T follicular helper cell (primary cell): ENCODE measurements at places on chromosomes 3 and 15.
A peak's percentile ranks its signal among the peaks of the same experiment; 100 is the strongest.

DNA sequence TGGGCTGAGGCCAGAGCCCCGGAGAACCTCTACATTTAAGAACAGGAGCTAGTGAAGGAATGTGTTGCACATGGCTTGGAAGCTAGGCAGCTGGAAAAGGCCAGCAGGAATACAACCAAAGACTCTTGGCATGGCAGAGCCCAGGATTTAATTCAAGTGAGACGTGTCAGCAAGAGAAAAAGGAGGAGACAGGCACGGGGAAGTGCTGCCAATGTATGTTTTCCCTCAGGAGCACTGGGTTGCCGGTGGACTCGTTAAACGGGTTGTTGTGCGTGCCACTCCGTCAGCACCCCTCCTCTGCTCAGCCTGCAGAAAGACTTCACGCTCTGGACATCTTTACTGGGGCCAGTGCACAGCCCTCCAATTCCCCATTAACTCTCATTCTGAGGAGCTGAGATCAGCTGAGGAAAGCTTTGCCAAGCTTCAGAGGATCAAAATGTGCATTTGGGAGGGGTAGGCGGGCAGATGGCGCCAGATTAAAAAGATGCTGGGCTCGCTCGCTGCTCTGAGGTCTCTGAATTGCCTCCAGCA is 103.7 kb downstream of the PDZRN3 start:
- DNase-seq = no peak

DNA sequence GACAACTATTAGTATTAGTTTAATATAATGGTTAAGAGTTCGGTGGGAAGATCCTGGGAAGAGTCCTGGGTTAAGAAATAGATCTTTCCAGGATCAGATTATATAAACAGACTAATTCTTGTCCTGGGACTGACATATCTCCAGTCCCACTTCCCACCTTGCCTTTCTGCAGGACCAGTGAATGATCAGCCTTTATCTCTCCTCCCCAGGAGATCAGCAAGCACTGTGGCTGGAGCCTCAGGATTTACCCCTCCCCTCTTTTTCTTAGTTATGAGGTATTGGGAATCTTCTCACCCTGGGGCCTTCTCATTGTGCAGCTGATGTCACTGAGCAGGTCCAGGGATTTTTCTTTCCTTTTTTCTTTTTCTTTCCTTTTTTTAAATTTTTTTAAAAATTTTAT is 135.7 kb upstream of the UMPS start:
- no peak for DNase-seq

GRCh38 chr3:195078891-195079440 is 192.0 kb downstream of the XXYLT1 start:
- no peak for DNase-seq

DNA sequence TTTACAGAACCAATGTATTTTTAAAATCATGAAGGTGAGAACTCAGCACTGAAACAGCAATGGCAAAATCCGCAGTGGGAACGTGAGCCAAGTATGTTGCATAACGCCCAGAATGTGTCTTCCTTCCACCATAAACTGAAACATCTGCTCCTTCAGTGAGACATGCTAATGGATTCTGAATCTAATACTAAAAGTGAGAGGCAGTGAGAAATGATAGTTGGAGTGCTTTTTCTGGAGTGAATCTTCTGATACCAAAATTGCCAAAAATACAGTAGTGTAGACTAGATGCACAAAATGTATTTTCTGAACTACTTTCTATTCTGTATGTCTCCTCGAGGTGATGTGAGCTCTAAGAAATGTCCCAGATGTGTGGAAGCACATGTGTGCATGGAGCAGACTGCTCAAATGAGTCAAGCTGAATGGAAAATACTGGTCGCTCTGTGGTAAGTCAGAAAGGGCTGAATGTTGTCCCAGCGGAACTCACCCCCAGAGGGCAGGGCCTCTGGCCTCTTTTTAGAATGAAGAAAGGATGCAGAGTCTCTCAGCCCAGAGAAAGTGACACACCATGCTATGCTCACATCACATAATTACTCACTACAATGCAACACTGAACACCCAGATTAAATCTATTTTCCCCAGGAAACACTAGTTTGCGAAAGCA is 73.0 kb downstream of the ATP10A start:
- DNase-seq = no peak

DNA sequence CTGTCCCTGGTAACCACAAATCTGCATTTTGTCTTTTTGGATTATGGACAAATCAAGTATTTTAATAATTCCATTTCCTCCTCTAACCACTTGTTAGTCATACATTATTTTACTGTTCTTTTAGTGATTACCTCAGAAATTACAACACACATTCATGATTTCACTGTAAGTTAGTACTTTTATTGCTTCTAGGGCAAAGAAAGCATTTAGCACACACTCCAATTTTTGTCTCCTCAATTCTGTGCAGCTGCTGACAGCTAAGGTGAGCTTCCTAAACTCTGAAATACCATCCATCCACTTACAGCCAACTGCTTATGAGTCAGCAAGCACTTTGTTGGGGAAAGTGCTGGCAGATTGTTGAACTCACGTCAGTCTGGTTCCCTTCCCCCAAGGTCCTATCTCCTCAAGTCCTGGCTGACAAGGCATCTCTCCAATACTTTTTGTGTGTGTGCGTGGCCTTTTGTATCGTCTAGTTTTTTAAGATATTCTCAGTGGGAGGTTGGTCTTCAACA is 49.4 kb upstream of the TNFAIP8L3 start:
- no peak for DNase-seq

DNA sequence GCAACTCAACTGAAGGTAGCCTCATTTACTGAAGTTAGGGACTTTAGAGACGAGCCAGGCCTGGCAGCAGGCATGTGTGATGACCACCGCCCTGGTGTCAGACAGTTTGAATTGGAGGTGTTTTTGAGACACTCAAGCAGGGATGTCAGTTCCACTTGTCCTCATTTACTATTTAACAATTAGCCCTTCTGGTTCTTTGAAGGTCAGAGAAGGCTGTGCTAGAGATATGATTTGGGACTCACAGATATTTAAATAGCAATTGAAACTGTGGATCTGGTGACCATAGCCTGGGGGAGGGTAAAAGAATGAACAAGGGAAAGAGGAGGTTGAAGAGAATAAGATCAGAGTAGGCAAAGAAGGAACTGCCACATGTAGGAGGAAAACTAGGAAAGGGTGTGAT is 74.6 kb downstream of the REC114 start:
- no peak for DNase-seq

DNA sequence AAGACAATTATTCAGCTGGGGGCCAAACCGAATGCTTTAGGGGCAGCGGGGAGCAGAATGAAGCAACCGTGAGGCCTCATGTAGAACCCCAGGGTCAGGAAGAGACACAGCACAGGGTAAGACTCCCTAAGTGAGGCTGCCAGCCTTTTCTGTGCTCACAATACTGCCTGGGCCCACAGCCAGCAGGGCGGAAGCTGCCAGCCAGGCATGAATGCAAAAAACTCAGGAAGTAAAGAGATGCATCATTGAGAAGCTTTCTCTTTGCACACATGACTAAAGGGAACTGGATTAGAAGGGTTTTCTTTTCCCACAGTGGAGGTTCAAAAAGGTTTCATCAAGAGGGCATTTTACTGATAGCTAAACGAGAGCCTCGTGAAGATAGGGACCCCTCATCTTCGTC is 33.3 kb downstream of the CA12 start:
- no peak for DNase-seq

DNA sequence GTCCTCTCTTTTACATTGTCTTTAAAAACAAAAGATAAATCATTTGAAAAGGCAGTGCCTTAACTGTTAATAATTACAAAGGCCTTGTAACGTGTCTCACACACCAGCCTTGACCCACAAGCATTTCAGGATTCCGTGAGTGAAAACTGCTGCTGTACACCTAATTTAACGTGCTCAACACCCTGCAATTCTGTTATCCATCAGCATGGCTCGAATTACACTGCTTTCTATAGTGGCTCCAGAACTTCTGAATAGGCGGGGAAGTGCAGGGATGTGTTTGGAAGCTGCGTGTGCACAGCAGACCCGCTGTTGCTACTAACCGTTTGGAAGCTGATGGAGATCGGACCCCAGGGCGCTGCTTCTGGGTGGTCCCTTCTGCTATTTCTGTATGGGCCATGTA is 9.9 kb upstream of the ETFA start:
- DNase-seq = no peak

DNA sequence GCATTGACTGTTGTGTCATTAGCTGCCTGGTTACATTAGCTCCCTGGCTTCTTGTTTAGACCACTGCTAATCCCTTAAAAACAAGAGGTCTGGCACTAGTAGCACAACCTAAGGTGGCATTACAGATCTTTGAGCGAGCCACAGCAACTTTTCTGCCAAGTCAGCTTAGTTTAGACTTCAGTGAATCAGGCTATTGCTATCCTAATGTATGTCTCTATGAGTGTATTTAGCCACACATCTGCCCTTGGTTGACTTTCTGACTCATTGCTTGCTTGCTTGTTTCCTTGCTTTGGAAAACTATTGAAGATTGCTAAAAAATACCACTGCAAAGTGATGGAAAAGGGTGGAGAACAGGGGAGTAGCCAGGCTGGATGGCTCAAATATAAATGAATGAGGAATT is 50.2 kb downstream of the CHP1 start:
- no peak for DNase-seq

- no peak for DNase-seq
Measured at GRCh38 chr15:38588672-38589071, 24.1 kb upstream of the RASGRP1 start.

GRCh38 chr3:126544596-126545281 is 14.0 kb downstream of the C3orf22 start:
- DNase-seq = no peak

GRCh38 chr3:78745847-78746246 is 1022.0 kb downstream of the ROBO1 start:
- no peak for DNase-seq

DNA sequence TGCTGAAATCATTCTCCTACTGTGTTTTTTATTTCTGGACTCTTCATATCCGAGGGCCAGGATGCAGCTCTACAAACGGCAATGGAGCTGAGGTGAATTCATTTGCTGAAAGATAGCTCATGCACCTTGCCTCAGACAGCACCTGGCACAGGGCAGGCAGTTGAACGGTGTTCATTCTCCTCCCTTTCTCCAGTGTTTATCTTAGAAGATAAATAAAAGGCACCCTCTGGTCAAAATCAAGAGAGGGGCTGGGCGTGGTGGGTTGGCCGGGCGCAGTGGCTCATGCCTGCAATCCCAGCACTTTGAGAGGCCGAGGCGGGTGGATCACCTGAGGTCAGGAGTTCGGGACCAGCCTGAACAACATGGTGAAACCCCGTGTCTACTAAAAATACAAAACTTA is 79.3 kb upstream of the LMOD3 start:
- DNase-seq = no peak

DNA sequence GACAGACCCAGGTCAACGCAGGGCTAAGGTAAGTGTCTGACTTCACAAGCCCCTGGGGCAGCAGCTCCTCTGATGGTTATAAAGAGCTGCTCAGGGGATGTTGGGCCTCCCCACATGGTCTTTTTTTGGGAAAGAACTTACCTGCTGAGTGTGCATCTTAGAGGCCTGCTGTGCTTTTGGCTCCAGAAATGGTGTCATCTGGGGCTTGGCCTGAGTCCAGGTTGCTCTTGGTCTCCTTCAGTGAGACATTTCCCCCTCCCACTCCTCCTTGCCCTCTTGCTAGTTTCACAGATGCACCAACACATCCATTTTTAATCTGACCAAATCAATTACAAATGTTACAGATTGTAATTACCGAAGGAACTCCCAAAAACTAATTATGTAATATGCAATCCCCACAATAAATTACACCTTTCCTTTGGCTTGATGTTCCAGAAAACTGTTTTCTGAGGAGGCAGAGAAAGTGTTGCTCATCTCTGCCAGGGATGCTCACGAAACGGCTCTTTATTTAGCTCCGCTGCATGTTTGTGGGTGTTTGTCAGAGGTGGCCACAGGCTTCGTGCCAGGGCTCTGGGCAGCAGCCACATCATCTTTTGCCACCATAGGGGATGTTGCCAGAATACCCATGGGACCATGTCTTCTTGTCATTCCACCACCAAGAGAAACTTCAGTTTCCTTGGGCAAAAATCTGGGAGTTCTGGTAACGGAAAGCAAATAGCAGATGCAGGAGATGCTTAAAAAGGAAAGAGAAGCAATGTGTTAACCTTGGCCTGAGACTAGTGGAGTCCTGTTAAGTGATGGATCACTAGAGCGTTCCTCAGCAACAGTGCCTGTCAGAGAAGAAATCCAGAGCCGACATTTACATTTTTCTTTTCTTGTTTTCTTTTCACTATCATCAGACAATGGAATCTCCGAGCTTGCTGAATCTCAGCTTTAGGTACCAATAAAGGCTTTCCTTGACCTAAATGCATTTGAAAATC is 799.9 kb downstream of the AGBL1 start:
- no peak for DNase-seq

- DNase-seq = no peak
Measured at GRCh38 chr3:23330568-23330967, 127.4 kb downstream of the UBE2E2 start.

GRCh38 chr15:94253742-94254141 is 22.4 kb downstream of the MCTP2 start:
- DNase-seq = no peak

- no peak for DNase-seq
Measured at GRCh38 chr15:68589783-68590710, 11.3 kb downstream of the CORO2B start.

DNA sequence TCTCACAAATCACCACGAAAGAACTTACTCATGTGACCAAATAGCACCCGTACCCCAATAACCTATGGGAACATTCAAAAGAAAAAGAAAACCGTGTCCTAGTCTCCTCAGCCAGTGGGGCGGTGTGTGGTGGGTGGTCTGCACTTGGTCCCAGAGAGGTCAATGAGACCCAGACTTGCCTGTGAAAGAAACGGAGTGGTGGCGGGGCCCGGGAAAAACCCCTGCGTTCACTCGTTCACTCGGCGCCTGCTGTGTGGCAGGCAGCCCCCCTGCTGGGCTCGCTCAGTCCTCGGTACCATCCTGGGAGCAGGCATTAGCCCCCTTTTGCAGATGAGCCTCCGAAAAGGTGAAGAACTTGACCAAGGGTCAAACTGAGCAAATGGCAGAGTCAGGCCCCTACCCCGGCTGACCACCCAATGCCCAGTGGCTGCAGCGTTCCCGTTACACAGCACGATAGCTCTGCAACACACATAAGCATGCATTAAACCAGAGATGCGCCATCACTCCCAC is 36.0 kb downstream of the ZDHHC19 start:
- DNase-seq = no peak

DNA sequence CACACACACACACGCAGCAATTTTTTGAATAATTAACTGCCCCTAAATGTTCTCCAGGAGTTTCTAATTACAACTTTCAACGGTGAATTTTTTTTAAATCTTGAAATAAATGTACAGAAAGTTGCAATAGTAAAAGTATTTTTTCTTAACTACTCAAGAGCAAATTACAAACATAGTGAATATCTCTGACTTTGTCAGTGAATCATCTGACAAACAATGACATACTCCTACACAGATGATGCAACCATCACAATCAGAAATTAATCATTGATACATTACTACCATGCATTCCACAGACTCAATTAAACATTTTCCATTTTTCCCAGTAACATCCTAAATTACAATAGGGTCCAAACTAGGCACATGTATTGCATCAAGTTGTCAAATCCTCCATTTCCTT is 597.3 kb downstream of the NAALADL2 start:
- no peak for DNase-seq

DNA sequence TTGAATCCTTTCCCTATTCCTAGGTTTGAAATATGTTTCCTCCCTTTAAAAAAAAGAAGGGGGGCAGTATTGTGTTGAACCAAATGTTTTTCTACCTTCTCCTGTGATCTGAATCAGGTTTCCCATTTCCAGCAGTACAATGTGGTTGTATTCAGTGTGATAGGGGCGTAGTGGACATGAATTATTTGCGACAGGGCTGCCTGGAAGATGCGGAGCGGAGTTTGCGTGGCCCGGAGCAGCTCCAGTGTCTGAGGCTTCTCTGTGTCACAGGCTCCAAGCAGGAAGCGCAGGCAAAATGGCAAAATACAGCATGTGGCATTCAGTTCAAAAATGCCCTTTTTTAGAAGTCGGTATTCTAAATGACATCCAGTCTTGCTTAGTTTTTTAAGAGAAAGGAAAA is 154.4 kb downstream of the PGPEP1L start:
- peak; percentile 59 for DNase-seq
